ENCODE measurements at places on chromosomes 7 and 10.

- no peak for DNase-seq
Observed at GRCh38 chr10:117271427-117271826, 30.5 kb downstream of the SLC18A2 start.

- DNase-seq: no peak
Observed at GRCh38 chr10:66778351-66778750, 147.5 kb upstream of the LRRTM3 start.

DNA sequence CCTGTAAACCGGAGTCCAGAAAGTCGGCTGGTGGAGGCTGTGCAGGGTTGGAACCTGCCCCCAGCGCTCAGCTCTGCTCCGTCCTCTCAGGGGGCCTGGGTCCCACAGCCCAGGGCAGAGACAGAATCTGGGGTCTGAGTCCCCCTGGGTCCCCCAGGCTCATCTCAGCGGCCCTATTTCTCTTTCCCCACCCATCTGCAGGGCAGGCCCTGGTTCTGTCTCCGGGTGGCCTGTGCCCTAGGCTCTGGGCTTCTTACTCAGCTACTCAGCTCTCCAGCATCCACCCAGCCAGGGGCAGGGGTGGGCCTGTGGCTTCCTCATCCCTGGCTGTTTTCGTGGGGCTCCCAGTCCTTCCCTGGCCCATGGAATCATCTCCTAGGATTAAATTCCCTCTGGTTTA, 183.4 kb downstream of the ADARB2 start:
- DNase-seq: no peak

DNA sequence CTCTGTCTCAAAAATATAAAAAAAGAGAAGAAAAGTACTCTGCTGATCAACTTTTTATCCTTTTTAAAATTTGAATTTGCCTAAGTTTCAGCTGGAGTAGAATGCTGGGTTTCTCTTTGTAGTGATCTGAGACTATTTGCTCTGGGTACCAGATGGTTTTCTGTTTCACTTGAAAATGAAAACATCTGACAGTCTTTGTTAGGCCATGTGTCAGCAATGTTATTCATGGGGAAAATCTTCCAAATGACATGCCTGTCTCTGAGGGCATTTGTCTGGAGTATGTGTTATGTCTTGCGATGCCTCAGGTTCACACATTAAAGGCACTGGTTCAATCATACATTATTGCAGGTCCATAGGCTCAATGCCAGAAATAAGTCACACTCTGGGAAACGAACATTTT, 175.3 kb upstream of the TMEM229A start:
- DNase-seq: no peak

DNA sequence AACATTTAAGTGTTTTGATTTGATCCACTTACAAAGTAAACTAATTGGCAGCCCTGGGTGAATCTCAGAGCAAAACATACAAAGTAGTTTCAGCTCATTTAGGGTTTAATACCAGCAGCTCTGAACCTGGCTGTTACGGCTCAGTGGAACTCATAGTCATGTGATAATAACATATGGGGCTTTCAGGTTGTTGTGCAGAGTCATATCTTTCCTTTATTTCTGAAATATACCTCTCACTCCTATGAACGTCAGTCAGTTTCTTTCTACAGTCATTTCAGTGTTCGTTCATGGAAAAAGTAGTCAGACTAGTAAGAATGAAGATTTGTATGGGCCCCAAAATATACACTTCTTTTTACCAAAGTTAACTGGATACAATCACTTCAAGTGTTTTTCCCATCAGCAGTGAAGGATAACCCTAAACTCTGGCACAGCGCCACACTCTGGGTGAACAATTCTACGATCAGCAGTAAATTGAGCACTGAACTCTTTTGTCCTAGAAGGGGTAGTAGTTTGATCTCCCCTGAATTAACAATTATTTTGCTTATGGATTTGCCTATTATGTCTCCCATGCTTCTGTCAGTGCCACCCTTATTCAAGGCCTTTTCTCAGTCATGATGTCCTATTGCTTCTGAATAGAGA, 218.6 kb downstream of the THSD7A start:
- no peak for DNase-seq

DNA sequence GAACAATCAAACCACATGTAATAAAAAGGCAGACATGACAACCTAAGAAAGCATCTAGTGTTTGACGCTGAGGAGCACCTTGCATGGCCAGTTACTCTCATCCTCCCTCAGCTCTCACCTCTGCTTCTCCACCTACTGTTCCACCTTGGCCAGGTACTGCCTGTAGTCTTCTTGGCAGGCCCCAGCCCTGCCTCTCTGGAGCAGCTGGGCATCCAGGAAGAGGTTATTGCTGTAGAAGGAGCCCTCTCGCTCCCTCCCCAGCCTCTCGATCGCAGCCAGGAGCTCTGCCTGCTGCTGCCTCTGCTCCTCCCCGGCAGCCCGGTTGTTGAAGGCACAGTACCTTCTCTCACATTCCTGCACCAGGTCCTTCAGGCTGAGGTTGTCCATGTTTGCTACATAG, 9.7 kb downstream of the GIMAP5 start:
- DNase-seq: no peak
